ENCODE measurements at places on chromosomes 11 and 22. TPM values are rescaled to one million over a fixed set of nuclear protein-coding genes. Genes with fewer than 3 reads are reported as not detected.

The ENTHD1 gene
- not detected for total RNA-seq

The LTBP3 gene
- 24.9 TPM for total RNA-seq

The POU2AF1 gene
- not detected for total RNA-seq

The UCP3 gene
- not detected for total RNA-seq

The PARVG gene
- total RNA-seq: not detected

The TEX12 gene
- not detected for total RNA-seq

The SLC22A24 gene
- total RNA-seq: not detected

The GLYATL1 gene
- total RNA-seq: 0.19 TPM

The WBP2NL gene
- not detected for total RNA-seq

The TUBA8 gene
- total RNA-seq: not detected

The USH1C gene
- not detected for total RNA-seq

The CYTH4 gene
- 0.08 TPM for total RNA-seq

The CTSW gene
- total RNA-seq: not detected

The DERL3 gene
- 1.4 TPM for total RNA-seq

The MMP8 gene
- not detected for total RNA-seq

The OR4A16 gene
- total RNA-seq: not detected

The MFNG gene
- 4.0 TPM for total RNA-seq

The MYOD1 gene
- not detected for total RNA-seq

The WNT11 gene
- total RNA-seq: not detected

The CSF2RB gene
- total RNA-seq: not detected

The TTC36 gene
- not detected for total RNA-seq

The TEX54 gene
- total RNA-seq: not detected

The SLC22A9 gene
- total RNA-seq: not detected

The SYT8 gene
- 0.70 TPM for total RNA-seq

The SCGB1D2 gene
- total RNA-seq: not detected

The ACP2 gene
- total RNA-seq: 23.1 TPM

The SHISA8 gene
- total RNA-seq: not detected

The PITPNB gene
- total RNA-seq: 19.7 TPM

The SCGB1A1 gene
- total RNA-seq: not detected

The SLC39A13 gene
- total RNA-seq: 97.5 TPM

The OR5AP2 gene
- total RNA-seq: not detected

The GNAZ gene
- not detected for total RNA-seq

The P2RX6 gene
- 0.39 TPM for total RNA-seq

The NDUFV1 gene
- 284 TPM for total RNA-seq

The MDK gene
- total RNA-seq: 22.3 TPM

The GPHA2 gene
- not detected for total RNA-seq

The DMC1 gene
- 1.7 TPM for total RNA-seq

The SOX10 gene
- total RNA-seq: not detected

The OR5B21 gene
- not detected for total RNA-seq

The SERPING1 gene
- total RNA-seq: 25.5 TPM

The KCNJ4 gene
- not detected for total RNA-seq

The SYCE3 gene
- total RNA-seq: not detected
